Psoas muscle (tissue), 8 donors: ENCODE measurements at places on chromosomes 2 and 18. TPM values are rescaled to one million over a fixed set of nuclear protein-coding genes. Genes with fewer than 3 reads are reported as not detected.

DNA sequence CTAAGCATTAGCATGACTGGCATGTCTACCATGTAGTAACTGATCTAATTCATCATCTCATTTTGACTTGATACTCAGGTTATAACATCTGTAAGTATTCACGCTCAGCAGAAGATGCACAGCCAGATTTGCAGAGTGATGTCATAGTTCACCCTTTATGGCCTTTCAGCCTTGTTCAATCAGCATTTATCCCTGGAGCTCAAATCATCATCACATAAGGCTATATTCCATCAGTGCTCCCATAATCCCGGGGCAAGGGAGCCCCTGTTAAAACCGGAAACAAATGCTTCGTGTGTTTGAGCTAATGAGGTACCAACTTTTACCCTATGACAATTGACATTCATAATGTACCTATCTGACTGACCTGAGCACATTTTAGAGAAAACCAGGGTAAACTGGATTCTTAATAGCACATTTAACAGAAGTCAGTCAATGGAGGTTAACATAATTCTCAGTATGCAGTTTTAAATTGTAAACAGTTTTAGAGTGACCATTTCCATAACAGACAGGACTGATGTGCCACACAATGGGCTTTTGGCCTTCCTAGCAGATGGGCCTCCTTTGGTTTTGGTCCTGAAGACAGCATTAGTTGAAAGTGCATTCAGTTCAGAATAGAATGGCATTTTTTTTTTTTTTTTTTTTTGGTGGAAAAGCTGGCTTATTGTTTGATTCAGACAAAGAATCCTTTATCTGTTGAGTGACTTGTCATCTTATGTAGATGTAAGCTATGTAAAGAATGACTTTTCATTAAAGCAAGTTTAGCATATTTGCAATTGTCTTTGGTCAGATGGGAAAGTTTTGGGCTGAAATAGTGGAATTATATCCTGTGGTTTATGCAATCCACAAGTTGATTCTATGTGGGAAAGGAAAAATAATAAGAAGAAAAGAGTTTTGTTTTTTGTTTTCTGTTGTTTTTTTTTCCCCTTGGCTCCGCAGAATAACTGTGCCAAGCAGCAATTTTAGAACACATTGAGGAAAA, 866.0 kb upstream of the ACVR2A start:
- no peak for DNase-seq

- no peak for DNase-seq
Observed at GRCh38 chr18:27621236-27621890, 436.3 kb upstream of the CHST9 start.

GRCh38 chr2:75064691-75065396, 106.4 kb downstream of the POLE4 start:
- peak; percentile 67 for DNase-seq

GRCh38 chr2:44957656-44958327, 16.3 kb downstream of the SIX3 start:
- DNase-seq, result no peak

DNA sequence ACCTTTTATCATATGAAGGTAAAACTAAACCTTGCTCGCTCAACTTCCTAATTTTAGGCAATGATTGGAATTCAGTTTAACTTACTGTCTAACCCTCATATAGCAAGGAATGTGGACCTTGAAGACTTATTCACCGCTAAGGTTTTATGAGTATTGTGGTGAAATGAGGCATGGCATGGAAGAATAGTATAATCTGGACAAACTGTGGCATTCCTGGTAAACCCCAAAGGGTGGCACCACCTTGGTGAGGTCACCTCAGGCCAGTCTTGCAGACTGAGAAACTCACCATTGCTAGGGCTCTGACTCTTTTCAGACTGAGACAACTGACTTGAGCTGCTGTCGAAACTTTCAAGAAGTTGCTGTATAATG, 51.1 kb upstream of the EHBP1 start:
- no peak for DNase-seq

GRCh38 chr2:233002829-233003657, 10.0 kb downstream of the NGEF start:
- DNase-seq, result no peak

DNA sequence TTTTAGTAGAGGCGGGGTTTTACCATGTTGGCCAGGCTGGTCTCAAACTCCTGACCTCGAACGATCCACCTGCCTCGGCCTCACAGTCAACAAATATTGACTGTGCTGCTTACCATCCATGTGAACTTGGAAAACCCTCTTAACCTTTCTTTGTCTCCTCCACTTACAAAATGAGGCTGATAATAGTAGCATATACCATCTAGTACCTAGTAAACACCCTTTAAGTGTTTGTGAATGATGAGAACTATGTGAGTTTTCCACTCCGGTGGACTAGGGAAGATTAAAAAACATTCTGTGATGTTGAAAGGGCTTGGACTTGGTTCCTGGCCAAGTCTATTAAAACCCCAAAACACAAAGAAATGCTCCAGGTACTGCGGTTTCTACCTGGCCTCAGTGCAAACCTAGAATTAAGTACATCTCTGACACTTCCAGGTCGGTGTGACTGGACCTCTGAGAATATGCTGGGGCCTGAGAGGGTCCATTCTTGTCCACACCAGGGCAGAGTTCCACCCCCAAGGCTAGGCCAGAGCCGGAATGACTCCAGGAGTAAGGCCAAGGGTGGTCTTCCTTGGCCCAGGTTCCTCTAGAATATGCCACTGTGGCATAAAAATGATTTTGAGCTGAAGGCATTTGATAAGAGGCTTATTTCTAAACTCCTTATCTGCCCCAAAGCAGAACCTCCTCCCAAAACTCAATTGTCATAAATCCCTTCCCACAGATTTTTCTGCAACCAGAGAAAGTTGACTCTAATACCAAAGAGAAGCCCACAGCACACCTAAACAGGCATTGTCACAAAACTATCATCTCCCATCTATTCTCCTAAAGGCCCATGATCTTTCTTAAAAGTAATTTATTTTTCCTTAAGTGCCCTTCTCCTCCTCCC, 217.5 kb downstream of the TGIF1 start:
- no peak for DNase-seq

- no peak for DNase-seq
Observed at GRCh38 chr2:45678791-45679348, 27.4 kb downstream of the PRKCE start.

DNA sequence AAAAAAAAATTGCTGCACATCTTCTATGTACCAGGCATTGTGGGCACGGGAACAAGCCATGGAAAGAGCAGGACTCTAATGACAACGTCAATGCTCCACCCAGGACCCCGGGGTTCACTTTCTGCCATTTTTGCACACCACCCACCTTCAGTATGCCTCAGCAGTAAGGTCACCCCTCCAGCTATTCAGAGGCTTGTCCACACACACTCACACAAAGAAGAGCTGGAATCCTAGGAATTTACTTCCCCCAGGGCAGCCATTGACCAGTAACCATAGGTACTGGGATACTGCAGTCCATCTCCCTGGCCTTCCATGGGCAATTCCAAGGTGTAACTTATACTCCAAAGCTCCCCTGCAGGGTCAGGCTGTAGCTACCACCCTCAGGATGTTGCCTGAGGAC, 170.8 kb downstream of the SUCLG1 start:
- no peak for DNase-seq

GRCh38 chr18:34729264-34729663, 19.2 kb downstream of the DTNA start:
- DNase-seq, result no peak

DNA sequence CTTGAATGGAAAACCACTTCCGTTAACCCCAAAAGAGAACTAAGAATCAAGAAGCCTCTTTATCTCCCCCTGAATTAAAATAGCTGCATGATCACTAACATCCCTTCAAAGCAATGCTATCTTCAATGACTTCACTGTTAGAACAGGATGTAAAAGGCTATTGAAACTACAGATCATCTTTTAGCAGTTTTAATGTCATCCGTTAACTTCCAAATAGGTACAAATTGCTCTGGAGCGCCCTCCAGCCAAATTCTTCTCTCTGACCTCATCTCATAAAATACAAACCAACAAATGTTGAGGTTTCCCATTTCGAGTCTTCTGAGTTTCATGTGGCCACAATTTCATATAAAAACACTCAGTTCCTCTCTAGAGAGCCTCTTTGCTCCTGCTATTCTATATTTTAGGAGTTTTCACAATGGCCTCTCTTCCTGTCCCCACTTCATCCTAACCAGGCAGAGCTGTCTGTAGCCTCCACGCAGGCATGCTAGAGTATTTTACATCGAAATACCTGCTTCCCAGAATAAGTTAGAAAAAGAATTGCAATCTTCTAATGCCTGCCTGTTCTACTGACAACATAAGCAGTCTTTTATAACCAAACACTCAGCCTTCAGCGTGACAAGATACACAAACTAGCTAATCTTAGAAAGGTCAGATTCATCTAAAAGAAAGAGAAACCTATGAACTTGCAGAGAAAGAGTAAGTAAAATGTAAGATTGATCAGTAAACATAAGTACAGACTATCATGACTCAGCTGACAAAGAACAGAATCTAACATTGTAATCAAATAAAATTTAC, 37.9 kb downstream of the B4GALT6 start:
- DNase-seq, result no peak

DNA sequence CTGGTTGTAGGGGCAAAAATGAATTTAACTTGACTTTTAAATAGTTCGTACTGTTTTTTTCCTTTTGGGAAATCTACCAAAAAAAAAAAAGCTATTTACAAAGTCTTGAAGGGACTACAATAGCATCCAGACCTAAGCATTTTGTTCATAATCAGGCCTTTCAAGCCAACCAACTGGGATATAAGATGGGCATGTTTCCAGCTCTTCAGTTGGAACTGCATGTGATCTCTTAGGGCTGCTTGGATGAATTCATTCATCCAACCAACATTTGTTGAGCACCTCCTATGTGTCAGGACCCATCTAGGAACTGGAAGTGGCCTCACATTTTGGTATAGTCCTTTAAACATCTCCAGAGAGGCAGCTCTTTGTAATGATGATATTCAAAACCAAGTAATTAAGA, 98.6 kb downstream of the AAK1 start:
- DNase-seq, result no peak

DNA sequence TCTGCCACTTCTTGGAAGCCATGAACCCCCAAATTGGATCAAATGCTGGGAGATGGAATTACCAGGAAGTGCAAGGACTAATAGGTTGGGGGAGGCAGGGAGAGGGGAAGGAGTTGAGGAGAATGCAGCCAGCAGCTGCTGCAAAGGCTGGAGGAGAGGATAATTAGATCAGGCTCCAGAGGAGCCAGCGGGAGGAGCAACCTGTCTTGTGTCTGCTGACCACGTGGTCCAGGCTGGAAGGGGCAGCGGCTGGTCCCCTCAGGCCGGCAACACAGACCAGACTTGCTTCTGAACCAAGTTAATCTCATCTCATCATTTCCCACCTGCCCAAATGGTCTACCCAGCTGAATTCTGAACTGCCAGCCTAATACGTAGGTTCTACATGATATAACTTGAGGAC, 68.3 kb downstream of the MRO start:
- no peak for DNase-seq

- no peak for DNase-seq
Observed at GRCh38 chr2:52934323-52934898, 833.2 kb upstream of the CHAC2 start.

DNA sequence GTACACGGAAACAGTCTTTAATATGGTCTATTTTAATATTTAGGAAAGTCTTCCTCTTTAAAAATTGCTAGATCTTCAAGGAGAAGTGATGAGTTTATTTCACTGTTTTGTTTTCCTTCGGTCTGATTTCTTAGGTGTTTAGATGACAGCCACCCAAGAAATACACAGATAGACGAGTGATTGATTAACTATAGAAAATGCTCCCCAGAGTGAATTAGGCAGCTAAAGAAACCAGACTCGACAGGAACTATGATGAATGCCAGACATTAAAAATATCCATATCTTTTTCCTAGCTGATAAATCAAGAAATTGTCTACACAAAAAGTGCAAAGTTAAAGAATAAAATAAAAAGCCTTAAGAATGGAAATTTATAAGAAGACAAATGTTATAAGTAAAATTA, 888.7 kb upstream of the CNTNAP5 start:
- no peak for DNase-seq

DNA sequence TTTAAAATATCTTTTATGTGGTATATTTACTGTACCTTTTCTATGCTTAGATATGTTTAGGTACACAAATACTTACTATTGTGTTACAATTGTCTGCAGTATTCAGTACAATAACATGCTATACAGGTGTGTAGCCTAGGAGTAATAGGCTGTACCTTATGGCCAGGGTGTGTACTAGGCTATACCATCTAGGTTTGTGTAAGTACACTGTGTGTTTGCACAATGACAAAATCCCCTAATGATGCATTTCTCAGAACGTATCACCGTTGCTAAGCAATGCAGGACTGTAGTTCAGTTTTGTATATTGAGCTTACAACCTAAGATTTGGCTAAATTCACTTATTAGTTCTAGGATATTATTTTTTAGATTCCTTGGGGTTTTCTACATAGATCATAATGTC, 332.3 kb upstream of the HS6ST1 start:
- DNase-seq, result no peak

- no peak for DNase-seq
Observed at GRCh38 chr2:210655229-210655975, 99.0 kb downstream of the CPS1 start.

GRCh38 chr2:86543335-86543734, 19.9 kb downstream of the CHMP3 start:
- DNase-seq, result no peak

- peak; percentile 50 for DNase-seq
Observed at GRCh38 chr2:222792001-222792611, 68.7 kb upstream of the ACSL3 start.

GRCh38 chr18:10284540-10285282, 169.7 kb upstream of the APCDD1 start:
- no peak for DNase-seq

Gene GKN1
- not detected for polyA plus RNA-seq

Gene SFTPB
- polyA plus RNA-seq, result 0.04 TPM

Gene MEIS1
- polyA plus RNA-seq, result 2.0 TPM

Gene GALNT14
- 0.13 TPM for polyA plus RNA-seq

Gene CMPK2
- polyA plus RNA-seq, result 1.3 TPM

Gene SERPINB4
- polyA plus RNA-seq, result 0.04 TPM

Gene TUBA4B
- not detected for polyA plus RNA-seq

Gene ICOS
- 0.03 TPM for polyA plus RNA-seq

Gene COX7A2L
- 176 TPM for polyA plus RNA-seq

Gene PTPRM
- 27.9 TPM for polyA plus RNA-seq

Gene IL18R1
- 0.26 TPM for polyA plus RNA-seq
